ENCODE measurements at places on chromosomes 1 and 21.

DNA sequence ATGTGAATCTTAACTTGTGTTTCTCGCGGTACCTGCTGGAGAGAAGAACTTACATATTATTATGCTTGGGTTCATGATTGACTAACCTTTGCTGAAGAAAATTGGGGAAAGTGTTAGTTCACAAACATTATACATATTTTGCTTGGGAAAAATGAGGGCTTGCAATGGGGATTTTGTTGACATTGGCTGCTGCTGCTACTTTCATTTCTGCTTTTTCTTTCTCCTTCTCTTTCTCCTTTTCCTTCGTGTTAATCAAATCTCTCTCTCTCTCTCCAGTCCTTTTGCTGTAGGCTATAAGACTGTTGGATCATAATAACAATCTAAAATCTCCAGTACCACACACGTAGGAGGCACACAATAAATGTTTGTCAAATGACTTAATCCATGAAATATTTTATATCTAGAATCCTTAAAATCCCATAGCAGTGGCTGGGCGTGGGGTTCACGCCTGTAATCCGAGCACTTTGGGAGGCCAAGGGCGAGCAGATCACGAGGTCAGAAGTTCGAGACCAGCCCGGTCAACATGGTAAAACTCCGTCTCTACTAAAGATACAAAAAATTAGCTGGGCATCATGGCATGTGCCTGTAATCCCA, 23.0 kb downstream of the IRF2BP2 start:
- DNase-seq: no peak

DNA sequence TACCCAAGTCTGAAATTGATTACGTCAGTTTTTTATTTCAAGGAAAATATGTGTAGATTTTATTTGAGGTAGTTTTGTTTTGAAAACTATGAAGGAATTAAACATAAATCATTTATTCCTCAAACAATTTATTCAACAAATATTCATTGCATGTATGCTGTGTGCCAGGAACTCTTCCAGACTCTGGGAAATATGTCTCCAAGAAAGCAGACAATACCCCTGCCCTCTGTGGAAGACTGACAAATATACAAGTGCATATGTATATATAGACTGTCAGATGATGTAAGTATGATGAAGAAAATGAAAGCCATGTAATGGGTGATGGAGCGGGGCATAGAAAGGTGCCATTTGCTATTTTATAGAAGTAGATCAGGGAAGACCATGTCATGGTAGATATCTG, 889.5 kb downstream of the USP25 start:
- no peak for DNase-seq

- no peak for DNase-seq
Observed at GRCh38 chr1:114229368-114229767, 75.7 kb upstream of the SYT6 start.

GRCh38 chr1:61921435-61921834, 179.2 kb downstream of the PATJ start:
- no peak for DNase-seq

DNA sequence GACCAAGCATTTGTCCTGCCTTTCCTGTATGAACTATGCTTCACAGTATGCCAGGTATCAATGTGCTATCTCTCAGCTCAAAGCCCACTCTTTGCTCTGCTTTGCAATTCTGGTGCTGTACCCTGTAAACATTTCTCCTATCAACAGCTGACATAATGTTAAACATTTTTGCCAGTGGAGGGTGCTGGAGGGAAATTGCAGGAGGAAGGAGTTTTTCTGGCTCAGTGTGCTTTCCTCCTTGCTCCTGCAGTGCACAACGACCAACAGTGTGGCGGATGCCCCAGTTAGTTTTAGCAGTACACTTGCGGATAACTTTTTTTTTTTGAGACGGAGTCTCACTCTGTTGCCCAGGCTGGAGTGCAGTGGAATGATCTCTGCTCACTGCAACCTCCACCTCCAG, 67.1 kb upstream of the PTGFRN start:
- no peak for DNase-seq

DNA sequence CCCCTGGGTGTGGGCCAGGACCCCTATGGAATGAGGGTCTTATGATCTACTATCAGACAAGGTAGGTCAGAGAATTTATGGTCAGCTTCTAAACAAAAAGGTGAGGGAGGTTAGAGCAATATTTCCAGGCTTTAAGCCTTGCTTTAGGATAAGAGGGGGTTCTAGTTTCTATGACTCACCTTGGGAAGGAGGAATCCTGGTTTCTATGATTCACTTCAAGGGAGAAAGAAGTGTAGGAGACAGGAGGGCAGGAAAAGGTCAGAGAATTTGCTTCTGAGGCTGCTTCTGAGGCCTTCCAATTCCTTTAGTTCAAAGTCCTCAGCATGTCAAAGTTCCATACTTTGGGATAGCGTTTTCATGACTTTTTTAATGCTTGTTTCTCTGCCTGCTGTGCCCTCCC, 35.2 kb downstream of the RGL1 start:
- no peak for DNase-seq

DNA sequence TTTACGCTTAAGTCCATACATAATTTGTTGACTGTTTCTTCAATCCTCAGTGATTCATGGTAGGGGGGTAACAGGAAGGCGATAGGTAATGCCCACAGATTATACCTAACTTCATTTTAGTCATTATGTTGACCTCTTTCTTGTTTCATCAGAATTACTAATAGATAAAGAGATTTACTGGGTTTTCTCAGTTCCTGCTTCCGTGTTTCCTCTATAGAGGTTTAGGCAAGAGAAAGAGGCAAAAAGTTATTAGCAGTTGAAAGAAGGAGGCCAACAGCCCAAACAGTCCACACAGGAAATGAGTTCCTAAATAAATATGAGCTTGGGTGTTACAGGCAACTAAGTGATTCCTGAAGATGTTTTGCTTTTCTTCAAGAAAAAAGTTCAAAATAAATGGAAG, 17.9 kb upstream of the CLCA1 start:
- DNase-seq: no peak

DNA sequence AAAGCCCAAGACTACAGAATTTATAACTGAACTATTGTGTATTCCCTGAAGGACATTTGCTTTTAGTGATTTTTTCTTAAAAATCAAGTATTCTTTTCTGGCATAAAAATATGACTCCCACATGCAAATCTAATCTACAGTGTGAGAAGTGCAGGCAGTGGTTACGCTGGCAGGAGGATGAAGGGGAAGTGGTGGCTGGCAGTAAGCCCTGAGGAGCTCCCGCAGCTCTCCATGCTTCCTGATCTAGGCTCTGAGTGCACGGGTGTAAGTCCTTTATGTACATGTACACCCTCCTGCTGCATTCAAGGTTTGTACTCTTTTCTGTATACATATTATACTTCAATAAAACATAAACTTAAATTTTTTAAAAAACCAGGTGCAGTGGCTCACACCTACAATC, 67.5 kb upstream of the PRDX6 start:
- DNase-seq: no peak

- no peak for DNase-seq
Observed at GRCh38 chr1:10744654-10745238, 51.7 kb downstream of the CASZ1 start.

DNA sequence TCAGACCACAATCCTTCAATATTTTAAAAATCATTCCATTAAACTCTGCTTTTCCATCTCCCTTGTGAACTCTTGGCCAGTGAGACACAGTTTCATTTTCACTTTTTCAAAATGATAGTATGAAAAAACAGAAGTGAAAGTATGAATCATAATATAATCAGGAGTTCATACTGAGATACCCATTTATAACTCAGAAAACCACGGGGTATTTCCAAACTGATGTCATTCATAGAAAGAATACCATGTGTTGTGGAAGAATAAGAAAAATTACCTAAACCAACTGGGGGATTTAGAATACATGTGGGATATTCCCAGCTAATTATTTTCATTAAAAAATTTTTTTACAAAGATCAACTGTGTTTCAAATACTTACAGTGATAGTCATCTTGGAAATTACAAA, 149.9 kb downstream of the MRPL39 start:
- no peak for DNase-seq

GRCh38 chr1:109295712-109296415, 10.9 kb downstream of the MYBPHL start:
- no peak for DNase-seq

- no peak for DNase-seq
Observed at GRCh38 chr1:166882893-166883292, 6.8 kb upstream of the TADA1 start.

GRCh38 chr1:1264026-1264425, 9.6 kb downstream of the UBE2J2 start:
- DNase-seq: no peak

DNA sequence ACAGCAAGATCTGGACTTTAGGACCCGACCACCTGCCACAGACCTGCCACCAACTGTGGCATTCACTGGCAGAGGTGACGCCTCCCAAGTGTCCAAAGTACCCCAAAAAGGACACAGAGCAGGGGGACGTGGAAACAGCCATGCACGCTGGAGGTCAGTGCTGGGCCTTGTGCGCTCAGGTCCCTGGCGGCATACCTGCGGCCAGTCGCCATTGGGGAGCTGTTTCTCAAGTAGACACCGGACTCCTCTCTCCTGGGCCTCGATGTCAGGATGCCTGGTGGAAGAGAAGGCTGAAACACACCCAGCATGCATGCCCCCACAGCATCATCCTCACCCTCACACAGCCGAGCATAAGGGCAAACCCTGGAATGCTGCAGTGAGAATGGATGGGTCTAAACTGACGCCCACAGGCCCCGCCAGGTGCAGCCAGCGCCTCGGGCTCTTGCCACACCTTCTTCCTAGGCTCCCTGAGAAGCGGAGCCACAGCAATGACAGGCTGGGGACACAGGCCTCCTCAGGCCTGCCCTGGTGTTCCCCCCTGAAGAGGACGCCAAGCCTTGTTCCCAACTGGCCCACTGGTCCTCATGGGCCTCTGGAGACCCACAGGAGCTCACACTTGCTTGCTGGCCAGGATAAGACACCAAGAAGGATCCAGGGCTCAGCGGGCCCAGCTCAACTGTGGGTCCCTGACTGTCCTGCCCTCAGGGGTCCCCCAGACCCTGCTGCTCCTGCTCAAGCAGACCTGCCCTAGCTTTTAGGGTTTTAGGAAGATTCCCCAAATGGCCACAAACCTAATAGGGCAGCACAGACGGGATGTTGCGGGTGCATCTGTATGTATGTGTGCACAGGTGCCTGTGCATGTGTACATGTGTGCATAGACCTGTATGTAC, 7.7 kb upstream of the SPATC1L start:
- no peak for DNase-seq

DNA sequence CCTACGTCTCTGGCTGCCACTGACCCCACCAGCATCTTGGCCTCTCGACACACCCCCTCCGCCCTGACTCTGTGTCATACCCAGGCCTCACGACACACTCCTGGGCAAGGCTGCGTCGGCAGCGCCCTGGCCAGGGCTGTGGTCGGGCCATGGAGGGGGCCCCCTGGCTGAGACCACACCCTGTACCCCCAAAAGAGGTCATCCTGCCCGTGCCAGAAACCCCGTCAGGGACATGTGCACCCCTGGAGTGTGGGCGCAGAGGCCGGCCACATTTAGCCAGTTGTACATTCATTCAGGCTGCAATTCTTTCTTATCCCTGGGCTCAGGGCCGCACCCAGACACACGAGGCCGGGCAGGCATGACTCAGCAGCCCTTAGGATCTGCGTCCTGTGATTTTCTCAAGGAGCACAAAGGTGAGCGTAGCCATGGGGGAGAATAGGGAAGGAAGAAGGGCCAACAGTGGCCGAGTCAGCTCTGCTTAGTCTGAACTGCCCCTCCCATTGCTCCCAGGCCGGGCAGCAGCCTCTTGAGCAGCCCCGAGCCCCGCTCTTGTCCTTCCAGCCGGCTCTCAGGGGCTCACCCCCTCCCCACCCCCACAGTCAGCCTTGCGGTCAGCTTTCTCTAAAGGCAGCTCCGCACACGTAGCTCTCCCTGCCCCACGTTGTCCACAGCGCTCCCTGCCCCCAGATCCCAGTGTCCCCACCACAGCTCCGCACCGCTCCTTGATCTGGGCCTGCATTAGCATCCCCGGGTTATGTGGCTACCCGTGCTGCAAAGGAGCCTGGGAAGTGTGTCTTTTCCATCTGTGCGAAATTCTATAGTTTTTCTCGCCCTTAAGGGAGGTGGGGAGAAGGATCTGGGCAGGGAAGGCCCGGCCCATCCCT, 7.9 kb downstream of the CSTB start:
- no peak for DNase-seq

DNA sequence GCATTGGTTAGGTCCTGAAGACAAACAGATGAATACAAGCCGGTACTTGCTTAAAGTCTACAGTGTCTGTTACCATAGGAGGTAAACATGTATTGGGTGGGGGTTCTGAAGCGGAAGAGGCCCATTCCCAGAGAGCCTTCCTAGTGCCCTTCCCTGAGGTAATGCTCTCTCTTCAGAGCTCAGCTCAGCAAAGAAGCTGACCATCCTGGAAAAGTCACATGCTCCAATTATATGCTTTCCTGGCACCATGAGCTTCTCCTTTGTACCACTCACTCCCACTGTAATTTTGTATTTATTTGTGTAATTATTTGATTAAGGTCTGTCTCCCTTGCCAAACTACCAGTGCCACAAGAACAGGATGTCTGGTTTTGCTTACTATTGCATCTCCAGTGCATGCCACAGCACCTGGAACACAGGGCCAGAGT, 42.0 kb downstream of the RAB3B start:
- DNase-seq: no peak

- DNase-seq: no peak
Observed at GRCh38 chr1:84997667-84998600, 1.0 kb upstream of the MCOLN2 start.

DNA sequence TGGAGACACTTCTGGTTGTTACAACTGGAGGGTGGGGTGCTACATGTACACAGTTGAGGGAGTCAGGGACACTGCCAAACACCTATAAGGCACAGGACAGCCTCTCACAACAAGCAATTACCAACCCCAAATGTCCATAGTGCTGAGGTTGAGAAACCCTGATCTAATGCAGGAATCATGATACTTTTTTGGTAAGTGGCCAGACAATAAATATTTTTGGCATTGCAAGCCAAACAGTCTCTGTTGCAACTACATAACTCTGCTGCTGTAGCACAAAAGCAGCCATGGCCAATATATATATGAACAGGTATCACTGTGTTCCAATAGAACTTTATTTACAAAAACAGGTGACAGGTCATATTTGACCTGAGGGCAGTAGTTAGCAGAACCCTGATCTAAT, 177.5 kb downstream of the ASTN1 start:
- DNase-seq: no peak

GRCh38 chr1:230899841-230900251, 31.5 kb upstream of the C1orf198 start:
- DNase-seq: no peak

DNA sequence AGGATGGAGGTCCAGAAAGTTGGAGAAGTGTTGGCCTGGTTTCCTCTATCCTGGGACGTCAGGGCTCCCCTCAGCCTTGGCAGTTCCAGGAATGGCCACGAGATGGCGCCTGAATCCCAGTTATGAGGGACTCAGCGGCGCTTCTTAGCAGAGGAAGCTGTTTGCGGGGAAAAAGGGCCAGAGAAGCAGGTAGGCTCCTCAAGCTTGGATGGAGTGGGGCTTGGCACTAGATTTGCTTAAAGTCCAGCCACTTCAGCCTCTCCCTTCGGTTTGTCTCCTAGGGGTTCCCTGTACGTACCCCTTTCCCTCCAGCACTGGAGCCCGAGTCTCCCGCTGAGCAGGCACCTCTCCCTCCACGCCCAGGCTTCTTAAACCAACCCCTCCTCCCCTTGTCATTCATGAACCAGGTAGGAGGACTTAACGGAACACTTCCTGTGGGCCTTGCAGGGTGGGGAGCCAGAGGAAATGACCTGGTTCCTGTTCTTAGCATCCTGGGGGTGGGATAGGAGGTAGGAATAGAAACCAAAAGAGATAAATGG, 32.0 kb upstream of the TENT5B start:
- no peak for DNase-seq

GRCh38 chr1:20632386-20632785, 872 bp upstream of the PINK1 start:
- DNase-seq: no peak
